NCI-H1930 (cell line): ENCODE measurements at places on chromosomes 12 and 14.

DNA sequence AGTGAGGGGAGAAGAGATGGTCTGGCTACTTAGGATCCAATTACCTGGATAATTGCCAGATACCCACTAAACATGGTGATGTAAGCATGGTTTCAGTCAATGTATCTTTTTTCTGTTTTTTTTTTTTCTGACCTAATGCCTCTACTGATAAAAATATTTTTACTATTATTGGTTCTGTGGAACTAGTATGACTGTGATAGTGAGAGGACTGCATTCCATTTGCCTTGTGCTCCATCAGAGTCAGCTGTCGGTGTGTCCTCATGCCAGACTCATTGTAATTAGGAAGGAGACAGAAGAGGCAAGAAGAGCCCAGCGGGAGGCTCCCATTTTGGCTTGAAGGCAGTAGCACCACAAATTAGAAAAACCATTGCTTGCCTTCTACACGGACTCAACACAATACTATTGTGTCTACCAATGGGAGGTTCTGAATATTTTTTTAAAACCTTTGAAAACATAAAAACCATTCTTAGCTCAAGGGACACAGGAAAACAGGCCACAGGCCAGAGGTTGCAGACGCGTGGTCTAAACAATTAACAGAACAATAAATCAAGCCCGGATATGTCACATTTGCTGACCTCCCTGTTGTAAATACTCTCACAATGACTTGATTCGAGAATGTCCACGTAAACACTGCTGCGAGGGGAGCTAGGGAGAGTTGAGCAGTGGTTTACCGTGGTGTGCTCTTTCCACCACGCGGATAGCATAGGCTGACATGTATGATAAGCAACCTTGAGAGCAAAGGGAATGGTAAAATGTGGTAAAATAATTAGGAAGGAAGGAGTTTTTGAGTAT is 13.5 kb upstream of the DCP1B start:
- DNase-seq = no peak

- DNase-seq = no peak
These were observed 204.3 kb downstream of the TTC7B start for GRCh38 chr14:90611936-90612335.

DNA sequence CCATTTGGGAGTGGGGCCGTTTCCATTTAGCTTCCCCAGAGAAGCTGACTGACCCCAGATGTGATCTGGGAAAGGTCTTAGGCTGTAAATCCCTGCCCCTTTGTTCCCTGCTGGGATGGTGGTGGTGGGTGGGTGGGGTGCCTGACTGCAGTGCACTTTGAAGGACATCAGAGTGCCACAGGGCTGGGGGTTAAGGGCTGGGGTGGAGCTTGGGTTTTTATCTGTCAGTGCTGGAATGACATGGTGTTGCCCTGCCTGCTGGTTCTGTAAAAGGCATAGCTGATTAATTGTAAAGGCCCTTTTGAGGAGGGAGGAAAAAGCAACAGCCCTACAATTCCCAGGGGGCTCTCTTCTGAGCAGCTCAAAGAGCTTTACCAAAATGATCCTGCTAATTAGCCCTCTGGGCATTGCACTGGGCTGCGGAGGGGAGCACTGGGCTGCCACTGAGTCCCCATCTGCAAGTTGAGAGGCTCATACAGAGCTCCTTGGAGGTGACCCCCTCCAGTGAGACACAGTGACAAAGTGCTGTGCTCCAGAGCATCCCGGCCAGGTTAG is 21.1 kb downstream of the PLEKHG3 start:
- DNase-seq = no peak

DNA sequence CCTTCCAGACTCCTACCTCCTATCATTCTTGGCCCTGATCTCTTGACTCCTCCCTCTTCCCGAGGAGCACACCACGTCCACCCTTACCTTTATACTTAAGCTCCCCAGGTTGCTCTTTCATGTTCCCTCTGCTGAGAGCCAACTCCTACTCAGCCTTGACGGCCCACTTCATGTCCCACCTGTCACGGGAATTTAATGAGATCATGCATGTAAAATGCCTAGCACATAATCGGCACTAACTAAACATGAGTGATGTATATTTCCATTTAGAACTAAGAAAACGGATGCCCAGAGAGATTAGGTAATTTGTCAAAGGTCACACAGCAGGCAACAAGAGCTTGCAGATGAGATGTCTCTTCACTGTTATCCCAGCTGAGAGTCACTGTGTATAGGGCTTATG is 45.1 kb downstream of the NOS1 start:
- DNase-seq = no peak

GRCh38 chr14:100698666-100699448 is 27.8 kb upstream of the DLK1 start:
- no peak for DNase-seq

GRCh38 chr12:49567611-49568441 is at the start of gene MCRS1:
Gene MCRS1, minus strand, starts transcription at chr12:49568142. Its CDS starts 1,411 bp downstream, at chr12:49566731.
- peak; percentile 87 for DNase-seq

DNA sequence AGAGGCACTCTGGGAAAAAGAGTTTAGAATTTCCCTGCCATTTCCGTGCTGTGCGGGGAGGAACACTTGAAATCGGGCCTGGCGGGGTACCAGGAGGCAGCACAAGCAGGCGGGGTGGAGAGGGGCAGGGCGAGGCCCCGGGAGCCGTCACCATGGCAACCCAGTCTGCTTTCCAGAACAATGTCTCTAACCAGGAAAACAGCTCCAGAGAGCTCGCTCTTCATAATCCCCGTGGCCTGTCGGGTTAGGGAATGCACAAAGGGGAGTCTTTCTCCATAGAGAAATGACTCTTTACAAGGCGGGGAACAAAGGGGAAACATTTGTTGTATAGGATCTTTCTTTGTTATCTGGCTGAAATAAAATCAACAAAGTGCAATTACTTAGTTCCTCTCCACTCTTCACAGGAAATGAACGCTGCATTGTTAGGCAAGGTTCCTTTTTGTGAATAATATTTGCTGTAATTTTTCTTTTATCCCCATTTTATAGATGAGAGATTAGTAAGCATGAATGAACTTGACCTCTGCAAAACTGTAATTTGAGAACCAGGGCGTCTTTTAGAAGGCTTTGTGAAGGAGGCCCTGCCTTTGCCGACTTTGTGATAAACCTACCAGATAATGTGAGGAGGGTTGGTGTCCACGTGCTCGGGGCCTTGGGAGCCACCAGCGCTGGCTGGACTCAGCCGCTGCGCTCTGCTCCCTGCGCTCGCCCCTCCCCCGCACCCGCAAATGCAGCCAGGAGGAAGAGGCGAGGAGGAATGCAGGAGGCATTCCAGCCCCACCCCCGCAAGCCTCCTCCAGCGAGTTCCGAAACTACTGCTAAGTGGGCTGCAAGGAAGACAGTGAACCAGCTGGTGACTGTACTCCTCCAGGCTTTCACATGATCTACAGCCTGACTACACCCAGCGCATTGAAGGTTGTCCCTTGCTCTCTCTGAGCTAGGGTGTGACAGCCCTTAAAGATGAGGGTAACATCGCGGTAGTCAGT is 105.2 kb upstream of the ATF7IP start:
- DNase-seq = no peak

GRCh38 chr12:48185181-48185919 is 1.9 kb downstream of the CCDC184 start:
- DNase-seq = no peak

- no peak for DNase-seq
These were observed 5.6 kb upstream of the FAM234B start for GRCh38 chr12:13038491-13039161.

- DNase-seq = no peak
These were observed 22.2 kb upstream of the PLEKHG3 start for GRCh38 chr14:64681796-64682710.

DNA sequence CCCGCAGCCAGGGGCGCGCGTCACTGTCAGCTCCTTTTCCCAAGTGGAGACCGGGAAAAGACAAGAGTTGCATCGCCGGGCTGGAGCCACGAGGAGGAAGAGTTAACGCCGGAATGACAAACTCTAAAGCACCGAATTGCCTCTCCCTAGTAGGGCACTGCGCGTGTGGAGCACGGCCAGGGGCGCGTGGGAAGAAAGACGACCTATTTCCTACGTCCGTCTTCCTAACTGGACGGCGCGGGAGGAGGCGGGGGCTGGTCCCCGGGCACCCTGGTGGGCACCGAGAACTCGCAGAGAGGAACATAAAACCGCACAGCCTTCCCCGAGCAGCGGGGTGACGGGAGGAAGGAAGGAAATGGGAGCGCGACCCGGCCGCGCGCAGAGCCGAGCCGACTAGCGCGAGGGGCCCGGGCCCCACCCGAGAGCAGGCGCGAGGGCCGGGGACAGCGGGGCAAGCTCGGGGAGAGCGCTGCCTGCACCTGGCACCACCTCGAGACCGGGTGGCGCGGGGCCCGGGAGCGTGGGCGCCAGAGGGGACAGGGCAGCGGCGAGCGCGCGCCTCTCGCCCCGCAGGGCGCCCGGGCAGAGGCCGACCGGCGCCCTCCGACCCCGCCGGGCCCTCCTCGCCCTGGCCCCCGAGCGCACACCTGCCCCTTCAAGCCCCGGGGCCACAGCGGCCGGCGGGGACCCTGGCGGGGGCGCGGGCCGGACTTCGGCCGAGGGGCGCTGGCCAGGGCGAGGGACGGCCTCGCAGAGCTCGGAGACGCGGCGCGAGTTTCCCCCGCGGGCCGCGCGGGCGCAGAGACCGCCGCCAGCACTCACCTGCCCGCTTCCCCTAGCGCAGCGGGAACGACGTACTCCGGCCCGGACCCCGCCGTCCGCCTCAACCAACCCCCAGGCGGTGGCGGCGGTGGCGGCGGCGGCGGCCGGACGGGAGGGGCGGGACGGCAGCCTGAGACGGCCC is at the start of gene SETD3:
Gene SETD3 (minus strand): TSS at position 954 of the 964 bp plus-strand sequence. CDS start 15,054 bp downstream, outside the sequence.
- no peak for DNase-seq

- no peak for DNase-seq
These were observed 77.0 kb upstream of the PLEKHG7 start for GRCh38 chr12:92625639-92626310.

DNA sequence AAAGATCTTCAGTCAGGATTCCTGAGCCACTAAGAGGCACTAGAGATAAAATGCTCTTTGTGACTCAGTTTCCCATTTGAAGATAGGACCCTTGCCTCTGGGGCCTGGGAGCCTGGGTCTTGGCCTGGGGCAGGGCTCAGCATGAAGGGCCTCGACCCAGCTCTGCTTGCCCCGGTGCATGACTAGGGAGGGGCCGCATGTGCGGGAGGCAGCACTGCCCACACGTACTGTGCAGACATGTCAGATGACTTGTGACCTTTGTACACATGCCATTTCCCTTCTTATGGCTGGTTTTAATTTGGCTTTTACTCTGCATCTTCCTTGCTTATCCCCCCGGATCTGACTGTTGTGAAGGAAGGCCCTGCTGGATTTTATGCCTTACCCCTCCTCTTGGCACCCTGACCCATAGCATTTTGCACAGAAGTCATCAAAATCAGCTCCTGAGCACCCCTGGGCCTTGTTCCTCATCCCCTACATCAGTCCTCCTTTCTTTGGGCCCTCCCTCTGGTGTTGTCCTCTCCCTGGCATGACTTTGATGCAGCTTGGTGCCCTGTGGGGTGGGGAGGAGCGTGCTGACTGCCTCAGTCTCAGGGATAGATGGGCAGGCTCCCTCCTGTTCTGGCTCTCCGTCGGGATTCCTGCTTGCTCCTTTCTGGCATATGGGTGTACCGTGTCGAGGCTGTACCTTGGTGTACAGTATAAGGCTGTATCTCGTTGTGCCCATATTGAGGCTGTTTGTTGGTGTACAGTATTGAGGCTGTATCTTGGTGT is 4.4 kb downstream of the CLSTN3 start:
- no peak for DNase-seq

DNA sequence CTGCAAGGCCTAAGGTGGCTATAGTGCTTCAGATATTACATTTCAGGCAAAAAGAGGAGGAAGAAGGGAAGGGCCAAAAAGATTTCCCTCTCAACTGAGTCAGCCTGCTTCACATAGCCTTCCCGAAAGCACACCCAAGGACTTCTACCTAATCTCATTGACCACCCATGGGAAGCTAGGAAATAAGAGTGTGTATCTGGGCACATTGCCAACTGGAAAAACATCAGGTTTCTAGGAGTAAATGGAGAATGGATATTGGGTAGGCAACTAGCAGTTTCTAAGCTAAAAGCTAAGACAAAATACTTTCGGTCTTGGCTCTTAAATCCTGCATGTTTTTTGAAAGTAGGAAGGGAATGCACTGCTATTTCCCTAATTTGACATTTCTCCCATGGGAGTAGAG is 221.7 kb upstream of the GRIP1 start:
- no peak for DNase-seq

DNA sequence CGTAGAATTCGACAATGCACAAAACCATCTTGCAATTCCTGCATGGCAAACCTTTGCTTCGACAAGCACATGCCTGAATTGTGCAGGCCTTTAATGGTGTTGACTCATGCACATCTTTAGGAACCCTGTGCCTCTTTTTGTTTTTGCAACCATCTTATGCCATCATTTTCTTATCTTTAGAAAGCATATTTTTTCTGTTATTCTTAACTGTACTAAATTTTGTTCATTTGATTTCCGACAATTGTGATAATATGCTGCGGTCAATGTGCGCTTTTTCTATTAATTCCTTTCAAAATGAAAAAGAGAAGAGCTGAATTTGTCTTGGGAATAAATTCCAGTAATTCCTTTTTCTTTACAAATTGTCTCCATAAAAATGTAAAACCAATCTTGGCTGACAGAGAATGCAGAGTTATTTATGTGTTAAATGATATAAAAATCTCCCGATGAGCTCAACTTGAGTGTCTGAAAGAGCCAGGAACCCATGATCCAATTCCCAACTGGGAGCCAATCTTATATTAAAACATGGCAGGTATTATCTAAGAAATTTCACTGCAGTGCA is 20.1 kb upstream of the CDK17 start:
- no peak for DNase-seq

GRCh38 chr12:45575823-45576475 is 153.6 kb upstream of the ARID2 start:
- no peak for DNase-seq

GRCh38 chr12:57803319-57803893 is 15.1 kb downstream of the AVIL start:
- no peak for DNase-seq

DNA sequence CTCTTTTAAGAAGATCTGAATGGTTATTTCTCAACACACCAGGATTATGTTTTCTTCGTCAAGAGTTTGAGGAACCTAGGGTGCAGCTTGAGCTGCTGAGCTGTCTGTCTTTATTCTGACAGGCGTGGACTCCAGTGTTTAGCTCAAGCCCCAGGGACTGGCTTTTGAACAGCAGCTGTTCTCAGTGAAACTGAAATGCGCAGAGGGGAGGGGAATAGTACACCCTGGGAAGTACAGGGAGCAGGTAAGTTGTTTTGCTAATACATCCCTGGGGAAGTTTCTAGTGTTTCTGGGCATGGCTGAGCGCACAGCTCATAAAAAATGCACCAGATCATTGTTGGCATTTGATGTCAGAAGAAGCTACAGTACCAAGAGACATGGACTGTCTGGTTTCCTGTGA is 659.8 kb downstream of the DIO2 start:
- no peak for DNase-seq
